Stimulated activated CD4-positive, alpha-beta T cell treated with anti-CD3 and anti-CD28 coated beads, TNF-alpha, amount 100 ng/mL, for 1 hour (primary cell): ENCODE measurements at places on chromosomes 11 and 22.
A peak's percentile ranks its signal among the peaks of the same experiment; 100 is the strongest.

GRCh38 chr22:19639610-19640135 lies 74.6 kb upstream of the SEPTIN5 start:
- DNase-seq, result no peak

DNA sequence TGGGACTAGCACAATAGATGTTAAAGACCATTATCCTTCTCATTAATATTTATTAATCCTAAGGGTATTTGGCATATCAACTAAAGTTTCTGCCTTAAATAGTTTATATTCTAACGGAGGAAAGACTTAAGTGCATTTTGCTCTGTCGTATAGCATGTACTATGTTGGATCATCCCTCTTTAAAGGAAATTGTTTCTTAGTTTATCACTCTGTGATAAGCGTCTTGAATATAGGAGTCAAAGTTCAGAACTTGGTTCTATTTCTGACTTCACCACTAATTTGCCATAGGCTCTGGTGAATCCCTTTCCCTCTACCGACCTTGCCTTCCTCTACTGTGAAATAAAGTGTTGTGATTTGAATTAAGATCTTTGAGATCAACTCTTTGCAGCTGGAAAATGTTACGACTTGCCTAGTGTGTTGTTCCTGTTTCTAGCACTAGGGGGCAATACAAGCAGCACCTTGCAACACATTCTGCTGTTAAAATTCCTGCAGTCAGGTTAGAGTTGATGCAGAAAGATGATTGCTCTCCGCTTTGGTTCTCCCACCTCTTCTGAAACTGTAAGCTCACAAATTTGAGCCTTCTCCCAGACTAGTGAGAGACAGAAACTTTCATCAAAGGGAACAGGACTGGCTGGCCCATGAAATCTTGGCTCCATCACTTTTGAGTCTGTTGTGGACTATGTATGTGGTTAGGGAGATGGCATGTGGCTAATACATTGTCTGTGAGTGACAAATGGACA lies 27.8 kb upstream of the ZNRF3 start:
- DNase-seq, result no peak

DNA sequence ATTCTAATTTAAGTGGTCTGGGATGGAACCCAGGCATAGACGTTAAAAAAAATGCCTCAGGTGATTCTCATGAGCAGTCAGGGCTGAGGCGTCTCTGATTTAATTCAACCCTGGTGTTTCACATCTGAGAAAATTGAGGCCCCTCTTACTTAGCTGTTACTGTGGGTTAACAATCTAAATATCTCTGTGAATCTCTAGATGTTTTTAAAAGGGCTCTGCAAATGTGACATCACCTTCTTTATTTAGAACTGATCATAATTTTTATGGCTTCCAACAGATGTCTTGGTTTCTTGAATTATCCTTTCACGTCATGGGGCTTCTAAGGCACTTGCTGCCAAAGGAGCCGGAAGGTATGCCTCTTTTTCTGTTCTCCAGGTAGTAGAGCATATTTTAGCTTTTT lies 76.1 kb upstream of the LIN7C start:
- no peak for DNase-seq

GRCh38 chr11:64037027-64037634 lies 1.4 kb downstream of the FLRT1 start:
- DNase-seq, result no peak

- DNase-seq, result no peak
Measured at GRCh38 chr11:48050304-48050703, 69.9 kb downstream of the PTPRJ start.

DNA sequence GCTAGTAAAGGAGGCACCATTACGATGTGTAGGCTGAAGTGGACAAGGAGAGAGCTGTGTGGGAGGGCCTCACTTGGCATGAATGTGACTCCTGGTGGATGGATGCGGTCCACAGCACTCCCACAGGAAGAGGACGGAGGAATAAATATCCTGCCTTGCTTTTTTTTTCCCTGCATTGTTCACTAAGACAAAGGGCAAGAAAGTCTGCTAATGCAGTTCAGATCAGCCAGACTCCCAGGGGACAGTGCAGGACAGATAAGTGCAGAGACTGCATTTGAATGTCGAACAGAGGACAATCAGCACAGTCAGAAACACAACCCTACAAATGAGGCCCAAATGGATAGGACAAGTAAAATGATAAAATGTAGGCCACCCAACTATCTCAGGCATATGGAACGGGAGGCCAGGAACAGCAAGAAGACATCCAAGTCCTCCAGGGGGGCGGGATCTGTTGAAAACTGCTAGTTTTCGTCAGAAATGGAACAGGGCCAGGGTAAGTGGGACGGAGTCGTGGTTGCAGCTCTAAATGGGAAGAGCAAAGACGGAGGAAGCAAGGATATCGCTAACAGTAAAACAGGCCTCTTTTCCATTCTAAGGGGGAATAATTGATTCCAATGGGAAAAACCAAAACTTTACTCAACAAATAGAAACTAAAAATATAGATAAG lies 25.2 kb upstream of the OR8B8 start:
- DNase-seq, result no peak

DNA sequence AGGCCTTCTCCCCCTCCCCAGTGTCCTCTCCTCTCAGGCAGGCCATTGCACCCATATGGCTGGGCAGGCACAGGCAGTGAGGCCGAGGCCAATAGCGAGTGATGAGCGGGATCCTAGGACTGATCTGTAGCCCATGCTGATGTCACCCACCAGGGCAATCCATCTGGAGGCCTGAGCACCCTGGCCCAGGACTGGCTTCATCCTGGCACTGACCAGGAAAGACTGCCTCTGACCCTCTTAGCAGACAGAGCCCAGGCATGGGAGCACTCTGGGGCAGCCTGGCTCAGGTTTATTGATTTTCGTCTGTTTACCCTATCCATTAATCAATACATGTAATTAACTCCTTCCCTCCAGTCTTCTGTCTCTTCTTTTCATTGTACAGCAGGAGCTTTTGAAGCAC lies 5.1 kb upstream of the TIRAP start:
- no peak for DNase-seq

DNA sequence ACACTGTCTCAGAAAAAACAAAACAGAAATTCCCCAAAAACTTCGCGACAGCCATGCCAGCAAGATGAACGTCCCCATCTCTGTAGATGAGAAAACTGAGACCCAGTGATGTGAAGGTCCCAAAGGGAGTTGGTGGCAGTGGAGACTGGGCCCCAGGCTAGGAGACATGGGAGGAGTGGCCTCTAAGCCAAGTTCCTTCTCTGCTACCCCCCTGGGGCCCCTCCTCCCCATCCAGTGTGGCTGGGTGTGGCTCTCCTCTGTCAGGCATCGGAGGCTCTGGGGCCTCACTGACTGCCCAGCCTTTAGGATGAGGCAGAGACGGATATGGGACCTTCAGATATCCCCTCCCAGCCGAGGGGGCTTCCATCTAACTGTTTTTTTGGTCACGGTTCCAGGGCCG lies 9.8 kb downstream of the RELT start:
- DNase-seq, result no peak

GRCh38 chr22:31945971-31946680 lies 1.8 kb downstream of the YWHAH start:
- no peak for DNase-seq

- no peak for DNase-seq
Measured at GRCh38 chr11:125356797-125357196, 139.3 kb downstream of the FEZ1 start.

GRCh38 chr22:20653012-20653794 lies 120.7 kb upstream of the SERPIND1 start:
- DNase-seq, result no peak

DNA sequence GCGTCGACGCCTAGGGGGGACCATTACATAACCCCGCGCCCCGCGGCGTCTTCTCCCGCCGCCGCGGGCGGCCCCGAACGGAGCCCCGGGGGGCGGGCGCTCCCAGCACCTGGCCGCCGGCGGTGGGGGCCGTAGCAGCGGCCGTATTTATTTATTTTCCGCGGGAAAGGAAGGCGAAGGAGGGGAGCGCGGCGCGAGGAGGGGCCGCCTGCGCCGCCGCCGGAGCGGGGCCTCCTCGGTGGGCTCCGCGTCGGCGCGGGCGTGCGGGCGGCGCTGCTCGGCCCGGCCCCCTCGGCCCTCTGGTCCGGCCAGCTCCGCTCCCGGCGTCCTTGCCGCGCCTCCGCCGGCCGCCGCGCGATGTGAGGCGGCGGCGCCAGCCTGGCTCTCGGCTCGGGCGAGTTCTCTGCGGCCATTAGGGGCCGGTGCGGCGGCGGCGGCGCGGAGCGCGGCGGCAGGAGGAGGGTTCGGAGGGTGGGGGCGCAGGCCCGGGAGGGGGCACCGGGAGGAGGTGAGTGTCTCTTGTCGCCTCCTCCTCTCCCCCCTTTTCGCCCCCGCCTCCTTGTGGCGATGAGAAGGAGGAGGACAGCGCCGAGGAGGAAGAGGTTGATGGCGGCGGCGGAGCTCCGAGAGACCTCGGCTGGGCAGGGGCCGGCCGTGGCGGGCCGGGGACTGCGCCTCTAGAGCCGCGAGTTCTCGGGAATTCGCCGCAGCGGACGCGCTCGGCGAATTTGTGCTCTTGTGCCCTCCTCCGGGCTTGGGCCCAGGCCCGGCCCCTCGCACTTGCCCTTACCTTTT lies at the start of gene EP300:
TSS of gene EP300 (plus strand) at position 570 of the 795 bp plus-strand sequence. CDS start 413 bp downstream, outside the sequence.
- peak; percentile 74 for DNase-seq

DNA sequence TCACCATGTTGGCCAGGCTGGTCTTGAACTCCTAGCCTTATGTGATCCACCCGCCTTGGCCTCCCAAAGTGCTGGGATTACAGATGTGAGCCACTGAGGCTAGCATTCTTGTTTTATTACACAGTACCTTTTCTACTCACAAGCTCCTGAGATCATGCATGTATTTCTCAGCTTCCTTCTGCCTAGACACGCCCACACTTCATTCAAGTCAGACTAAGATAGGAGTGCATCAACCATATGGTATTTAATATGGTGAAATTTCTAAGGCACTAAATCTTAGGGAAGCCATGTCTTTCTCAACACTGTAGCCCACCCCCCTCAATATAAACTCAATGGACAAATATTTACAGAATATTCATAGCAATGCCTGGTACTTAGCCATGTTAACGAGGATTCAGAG lies 62.1 kb downstream of the SLC25A17 start:
- no peak for DNase-seq

DNA sequence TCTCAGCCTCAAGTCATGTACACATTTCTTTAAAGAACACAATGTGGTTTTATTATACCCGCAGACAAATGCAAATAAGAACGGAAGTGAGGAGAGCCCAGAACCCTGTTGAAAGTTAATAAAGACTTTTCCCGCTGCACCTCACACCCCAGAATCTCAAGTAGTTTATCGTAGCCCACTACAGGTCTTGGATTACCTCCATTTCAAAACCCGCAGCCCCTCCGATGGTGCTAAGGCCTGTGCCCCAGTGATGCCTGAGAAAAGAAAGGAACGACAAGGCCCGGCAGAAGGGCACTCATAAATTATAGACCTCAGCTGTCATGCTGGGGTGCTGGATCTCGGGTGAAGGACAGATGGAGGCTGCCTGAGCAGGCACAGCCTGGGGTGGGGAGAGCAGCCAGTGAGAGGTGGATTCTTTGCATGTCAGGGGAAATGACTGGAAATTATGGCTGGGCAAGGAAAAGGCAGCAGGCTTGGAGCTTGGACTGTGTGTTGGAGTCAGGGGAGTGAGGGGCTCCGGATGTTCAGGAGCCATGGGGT lies 354.1 kb downstream of the NTM start:
- DNase-seq, result no peak

- DNase-seq, result no peak
Measured at GRCh38 chr11:104968856-104969776, 742 bp upstream of the CASP4 start.

GRCh38 chr22:42769238-42769573 lies 48.5 kb upstream of the A4GALT start:
- no peak for DNase-seq

- no peak for DNase-seq
Measured at GRCh38 chr11:96044747-96045146, 120.8 kb upstream of the MTMR2 start.

DNA sequence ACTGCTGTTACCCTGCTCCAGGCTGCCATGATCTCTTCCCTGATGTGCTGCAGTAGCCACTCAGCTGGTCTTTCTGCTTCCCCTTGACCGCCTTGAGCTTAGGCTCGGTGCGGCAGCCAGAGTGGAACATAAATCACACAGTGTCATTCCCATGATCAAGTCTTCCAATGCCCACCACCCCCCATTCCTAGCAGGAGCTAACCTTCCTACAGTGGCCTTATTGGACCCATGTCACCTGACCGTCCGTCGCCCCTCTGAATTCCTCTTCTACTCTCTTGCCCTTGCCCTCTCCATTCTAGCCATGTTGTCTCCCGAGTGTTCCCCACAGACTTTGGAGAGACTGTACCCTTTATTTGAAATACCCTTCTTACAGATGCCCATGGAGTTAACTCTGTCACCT lies 43.4 kb downstream of the OTOG start:
- no peak for DNase-seq

GRCh38 chr11:131246663-131247062 lies 123.8 kb upstream of the NTM start:
- DNase-seq, result no peak

DNA sequence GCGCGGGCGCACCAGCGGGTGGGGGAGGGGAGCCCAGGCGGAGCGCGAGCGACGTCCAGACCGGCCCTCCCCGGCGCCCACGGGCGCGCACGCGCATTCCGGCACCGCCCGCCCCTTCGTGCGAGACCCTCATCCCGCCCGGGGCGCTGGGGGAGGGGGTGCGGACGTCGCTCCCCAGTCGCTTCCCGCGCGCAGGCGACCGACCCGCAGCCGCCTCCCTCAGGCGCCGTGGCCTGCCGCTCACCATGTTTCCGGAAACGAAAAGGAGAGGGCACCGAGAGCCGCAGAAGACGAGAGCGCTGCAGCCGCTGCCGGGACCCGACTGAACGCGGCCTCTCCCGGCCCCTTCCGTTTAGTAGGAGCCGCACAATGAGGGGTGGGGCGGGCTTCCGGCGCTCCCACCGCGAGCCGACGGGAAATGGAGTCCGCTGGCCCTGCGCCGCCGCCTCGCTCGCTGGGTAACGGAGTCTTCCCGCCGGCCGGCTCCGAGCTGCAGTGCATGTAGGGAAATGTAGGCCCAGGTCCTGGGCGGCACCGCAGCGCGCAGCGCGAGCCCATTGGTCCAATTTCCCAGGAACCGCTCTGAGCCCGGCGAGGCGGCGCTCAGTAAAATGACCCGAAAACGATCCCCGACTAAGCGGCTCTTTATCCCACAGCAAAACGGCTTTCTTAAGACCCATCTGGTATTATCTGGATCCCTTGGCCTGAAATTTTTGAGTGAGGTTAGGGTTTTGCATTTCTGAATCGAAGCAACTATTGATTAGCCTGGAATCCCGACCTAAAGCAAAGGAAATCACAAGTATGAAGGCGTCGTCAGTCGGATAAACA lies at the start of gene CFL1:
TSS of gene CFL1 (minus strand) at position 328 of the 828 bp plus-strand sequence. CDS start at position 247, 81 bp downstream.
- DNase-seq, result peak; percentile 90
